Hematopoietic multipotent progenitor cell treated with erythropoietin and hydrocortisone succinate and interleukin-3 and kit ligand, for 4 days (in vitro differentiated cells): ENCODE measurements at places on chromosomes 12 and 14.
A peak's percentile ranks its signal among the peaks of the same experiment; 100 is the strongest.

DNA sequence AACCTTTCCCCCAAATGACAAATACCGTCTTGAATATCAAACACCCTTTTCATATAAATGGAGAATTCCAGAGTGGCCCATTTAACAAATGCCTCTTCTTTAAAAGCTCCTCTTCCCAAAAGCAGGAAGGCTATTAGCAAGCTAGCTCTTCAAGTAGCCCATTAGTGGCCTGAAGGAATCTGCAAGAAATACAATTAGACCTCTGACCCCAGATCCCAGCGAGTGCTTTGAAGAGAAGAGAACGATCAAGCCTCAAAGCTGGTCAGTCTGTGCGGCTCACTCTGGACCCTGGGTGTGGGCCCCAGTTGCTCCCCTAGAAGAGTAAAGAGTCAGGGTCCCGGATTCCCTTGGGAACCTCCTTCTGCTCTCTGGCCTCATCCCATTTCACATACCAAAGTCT lies 325.6 kb downstream of the NUAK1 start:
- no peak for DNase-seq

- DNase-seq = peak; percentile 93
Observed at GRCh38 chr12:104485651-104486362, 29.1 kb downstream of the CHST11 start.

GRCh38 chr12:79326663-79327062 lies 364.1 kb downstream of the PAWR start:
- DNase-seq = no peak

DNA sequence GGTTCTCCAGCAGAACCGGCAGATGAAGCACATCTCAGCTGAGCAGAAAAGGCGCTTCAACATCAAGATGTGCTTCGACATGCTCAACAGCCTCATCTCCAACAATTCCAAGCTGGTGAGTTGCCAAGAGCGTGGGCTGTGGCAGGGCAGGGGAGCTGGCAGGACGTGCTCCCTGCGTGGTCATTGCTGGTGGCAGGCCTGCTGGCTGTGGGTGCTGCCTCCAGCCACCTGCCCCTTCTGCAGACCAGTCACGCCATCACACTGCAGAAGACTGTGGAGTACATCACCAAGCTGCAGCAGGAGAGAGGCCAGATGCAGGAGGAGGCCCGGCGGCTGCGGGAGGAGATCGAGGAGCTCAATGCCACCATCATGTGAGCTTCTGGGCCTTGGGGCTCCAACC lies 35.8 kb downstream of the IL31 start:
- no peak for DNase-seq

GRCh38 chr14:68576496-68577244 lies 216.2 kb downstream of the ZFP36L1 start:
- no peak for DNase-seq

DNA sequence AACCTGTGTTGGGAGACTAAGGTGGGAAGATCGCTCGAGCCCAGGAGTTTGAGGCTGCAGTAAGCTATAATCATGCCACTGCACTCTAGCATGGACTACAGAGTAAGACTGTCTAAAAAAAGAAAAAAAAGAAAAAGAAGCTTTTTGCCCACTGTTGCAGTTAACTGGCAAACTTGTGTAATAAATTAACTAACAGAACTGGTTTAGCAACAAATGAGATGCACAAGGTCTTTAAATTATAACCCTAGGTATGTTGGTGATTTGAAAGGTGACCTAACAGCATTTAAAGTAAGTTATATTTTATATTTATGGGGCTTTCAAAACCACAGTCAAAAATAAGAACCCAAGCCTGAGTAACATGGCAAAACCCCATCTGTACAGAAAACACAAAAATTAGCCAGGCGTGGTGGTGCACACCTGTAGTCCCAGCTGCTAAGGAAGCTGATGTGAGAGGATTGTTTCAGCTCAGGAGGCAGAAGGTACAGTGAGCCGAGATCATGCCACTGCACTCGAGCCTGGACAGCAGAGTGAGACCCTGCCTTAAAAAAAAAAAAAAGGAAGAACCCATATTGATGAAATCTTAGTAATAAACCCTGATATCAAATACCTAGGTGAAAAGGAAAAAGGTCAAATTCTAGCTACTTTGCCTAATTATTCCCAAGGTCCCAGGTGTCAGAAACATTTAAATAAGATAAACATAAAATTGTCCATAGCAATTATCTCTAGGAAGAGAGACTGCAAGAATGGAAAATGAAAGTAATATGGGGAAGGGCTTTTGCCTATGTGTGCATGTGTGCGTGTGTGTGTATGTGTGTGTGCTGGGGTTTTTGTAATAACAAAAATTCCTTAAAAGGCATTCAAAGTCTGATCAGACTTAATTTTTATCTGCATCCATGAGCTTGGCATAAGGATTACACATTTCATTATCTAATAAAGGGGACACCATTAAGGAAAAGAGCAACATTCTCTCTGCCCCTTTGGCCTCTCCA lies 15.4 kb downstream of the SYNE2 start:
- no peak for DNase-seq

GRCh38 chr12:25549120-25549519 lies 4.0 kb downstream of the LMNTD1 start:
- no peak for DNase-seq

DNA sequence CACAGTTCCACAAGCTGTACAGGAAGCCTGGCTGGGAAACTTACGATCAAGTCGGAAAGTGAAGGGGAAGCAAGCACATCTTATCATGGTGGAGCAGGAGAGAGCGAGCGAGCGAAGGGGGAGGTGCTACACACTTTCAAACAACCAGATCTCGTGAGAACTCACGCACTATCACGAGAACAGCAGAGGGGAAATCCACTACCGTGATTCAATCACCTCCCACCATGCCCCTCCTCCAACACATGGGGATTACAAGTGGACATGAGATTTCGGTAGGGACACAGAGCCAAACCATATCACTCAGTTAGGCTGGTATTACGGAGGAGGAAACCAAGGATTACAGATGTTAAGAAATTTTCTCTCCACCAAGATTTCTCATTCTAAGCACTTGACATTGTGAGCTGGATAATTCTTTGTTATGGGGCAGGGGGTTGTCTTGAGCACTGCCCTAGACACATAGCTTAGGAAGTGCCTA lies 262.0 kb upstream of the G2E3 start:
- DNase-seq = peak; percentile 58

- DNase-seq = no peak
Observed at GRCh38 chr14:80718940-80719339, 222.6 kb downstream of the CEP128 start.

DNA sequence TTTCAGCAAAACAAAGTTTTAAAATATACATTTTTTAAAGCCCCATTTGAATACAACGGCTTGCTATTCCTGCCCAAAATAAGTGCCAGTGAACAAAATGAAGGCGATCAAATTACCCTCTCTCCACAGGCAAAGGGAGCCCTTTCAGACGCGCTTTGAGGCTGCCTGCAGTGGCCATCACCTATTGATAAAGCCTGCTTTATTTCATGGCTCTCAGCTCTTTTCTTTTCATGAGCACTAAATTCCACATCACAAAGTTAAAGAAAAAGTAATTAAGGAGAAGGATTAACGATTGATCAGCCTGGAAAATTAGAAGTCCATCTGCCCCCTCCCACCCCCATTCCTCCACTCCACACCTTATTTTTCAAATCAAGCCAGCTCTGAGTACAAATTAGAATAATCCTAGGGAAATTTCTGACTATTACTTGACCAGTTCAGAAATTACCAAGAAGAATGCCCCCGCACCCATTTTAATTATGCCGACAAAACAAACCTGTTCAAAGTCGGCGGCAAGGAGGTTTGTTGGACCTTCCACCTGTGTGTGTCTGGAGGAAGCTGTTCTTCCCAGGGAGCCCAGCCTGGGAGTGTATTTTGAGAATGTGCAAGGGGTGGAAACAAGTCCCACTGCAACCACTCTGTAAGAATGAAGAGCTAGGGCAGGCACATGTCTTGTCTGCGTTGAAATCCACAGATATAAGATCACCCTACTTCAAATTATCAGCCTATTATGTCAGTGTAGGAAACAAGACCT lies 64.2 kb upstream of the RIC8B start:
- DNase-seq = no peak

DNA sequence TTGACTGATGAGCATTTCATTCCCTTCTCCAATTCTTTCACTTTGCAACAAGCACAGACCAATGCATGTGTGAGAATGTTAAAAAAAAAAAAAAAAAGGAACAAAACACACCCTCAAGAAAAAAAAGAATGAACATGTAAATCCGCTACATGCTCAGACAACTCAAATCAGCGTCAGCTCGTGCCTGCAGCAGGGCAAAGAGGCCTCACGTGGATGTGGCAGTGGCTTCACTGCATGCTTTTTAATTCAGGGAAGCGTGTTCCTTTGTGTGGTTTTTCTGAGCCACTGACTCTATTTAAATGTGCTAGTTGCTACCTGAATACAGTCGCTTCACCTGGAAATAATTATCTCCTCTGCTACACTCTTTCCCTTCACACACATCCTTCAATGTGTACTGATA lies 55.1 kb downstream of the PPP1R36 start:
- no peak for DNase-seq

DNA sequence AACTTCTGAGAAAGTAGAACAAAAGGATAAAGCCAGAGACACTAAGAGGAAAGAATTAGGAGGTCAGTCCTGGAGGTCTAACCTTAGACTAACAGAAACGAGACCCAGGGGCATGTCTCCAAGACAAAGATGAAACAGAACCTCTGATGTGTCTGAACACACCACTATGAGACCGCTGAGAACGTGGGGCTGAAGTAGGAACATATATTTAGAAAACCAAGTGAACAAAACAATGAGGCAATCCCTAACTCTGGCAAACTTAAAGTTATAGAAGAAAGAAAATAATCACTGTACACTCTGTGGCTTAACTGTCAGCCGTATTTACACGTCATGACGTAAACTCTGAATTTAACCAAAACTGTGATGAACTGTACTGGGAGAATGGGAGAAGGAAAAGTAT lies 17.9 kb downstream of the KCTD10 start:
- DNase-seq = no peak

GRCh38 chr12:49624921-49625577 lies 1.7 kb downstream of the PRPF40B start:
- DNase-seq = no peak

GRCh38 chr12:52437508-52437907 lies 3.3 kb upstream of the KRT75 start:
- DNase-seq = no peak

DNA sequence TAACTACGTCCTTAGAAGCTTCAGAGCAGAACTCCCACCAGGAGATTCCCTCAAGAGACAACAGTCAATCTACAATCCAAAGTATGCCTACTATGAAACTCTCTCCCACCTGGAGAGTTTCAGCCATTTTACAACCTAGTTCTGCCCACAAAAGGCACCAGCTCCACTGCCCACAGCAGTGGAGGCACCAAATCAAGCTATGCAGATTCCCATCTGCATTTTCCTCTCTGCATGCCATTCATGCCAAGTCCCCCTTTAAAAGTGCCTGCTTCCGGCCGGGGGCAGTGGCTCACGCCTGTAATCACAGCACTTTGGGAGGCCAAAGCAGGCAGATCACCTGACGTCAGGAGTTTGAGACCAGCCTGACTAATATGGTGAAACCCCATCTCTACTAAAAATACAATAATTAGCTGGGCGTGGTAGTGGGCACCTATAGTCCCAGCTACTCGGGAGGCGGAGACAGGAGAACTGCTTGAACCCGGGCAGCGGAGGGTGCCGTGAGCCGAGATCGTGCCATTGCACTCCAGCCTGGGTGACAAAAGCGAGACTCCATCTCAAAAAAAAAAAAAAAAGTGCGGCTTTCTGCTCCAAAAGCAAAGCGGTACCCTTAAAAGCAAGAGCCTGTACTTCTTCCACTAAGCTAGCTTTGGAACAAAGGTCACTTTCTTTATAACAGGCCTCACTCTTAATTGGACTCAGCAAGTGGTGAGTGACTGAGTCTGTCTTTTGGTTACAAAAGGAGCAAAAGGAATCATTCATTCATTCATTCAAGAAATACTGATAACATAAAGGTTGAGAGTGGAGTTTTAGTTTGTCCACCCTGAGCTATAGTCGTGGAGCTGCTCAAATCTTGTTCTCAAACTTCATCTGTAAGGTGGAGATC lies 10.1 kb upstream of the DLGAP5 start:
- DNase-seq = no peak

GRCh38 chr12:121217063-121217462 lies 7.1 kb downstream of the P2RX4 start:
- DNase-seq = no peak

GRCh38 chr14:71103662-71104484 lies 196.6 kb downstream of the PCNX1 start:
- DNase-seq = peak; percentile 88

DNA sequence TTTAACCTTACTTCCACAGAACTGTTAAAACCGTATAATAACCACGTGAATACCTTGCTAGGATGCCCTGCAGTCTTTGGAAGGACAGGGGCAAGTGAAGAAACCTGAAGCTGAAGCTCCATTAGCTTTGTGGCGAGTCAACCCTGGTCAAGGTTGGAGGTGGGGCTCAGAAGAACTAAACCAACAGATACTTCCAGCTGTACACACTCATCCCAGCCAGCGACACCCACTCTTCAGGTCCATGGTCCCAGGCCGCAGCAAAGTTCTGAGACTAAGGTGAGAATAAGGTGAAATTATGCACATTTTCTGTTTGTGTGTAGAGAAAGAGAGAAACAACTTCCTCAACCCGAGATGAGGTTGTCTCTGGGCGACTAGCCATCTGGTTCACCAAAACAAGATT lies 77.6 kb downstream of the NTF3 start:
- no peak for DNase-seq

DNA sequence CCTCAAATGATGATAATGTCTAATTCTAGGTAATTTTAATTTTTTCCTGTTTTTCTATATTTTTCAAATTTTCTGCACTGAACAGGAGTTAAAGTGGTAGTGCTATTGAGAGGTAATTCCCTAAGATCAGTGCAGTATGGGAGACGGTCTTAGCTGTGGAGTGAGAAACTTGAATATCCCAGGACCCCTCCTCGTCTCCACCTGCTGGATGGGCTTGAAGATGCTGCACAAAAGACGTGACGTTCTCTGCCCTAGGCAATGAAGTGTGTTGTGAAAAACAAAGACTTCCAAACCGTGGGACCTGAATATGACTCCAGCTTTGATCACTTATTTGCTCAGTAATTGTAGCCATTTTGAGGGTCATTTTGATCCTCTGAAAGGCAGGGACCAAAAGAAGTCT lies 298.1 kb downstream of the VRK1 start:
- DNase-seq = no peak

GRCh38 chr12:102958073-102958829 lies 777 bp downstream of the ASCL1 start:
- DNase-seq = peak; percentile 59

- DNase-seq = no peak
Observed at GRCh38 chr14:72946491-72946890, 20.2 kb downstream of the DCAF4 start.

DNA sequence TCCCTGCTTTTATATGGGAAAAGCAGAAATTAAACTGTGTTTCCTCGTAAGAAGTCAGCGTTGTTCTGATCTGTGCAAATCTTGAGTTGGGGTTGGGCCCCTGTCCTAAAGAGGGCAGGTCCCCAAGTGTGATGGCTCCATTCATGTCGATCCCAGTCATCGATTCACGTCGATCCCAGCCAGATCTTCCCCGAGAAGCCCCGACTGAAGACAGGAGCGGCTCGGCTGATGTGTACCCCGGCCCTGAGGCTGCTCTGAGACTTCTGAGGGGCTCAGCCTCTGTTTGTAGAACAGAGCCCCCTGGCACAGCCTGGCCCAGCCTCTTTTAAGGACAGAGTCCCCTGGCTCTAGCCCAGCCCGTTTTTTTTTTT lies 9.3 kb downstream of the PGAM5 start:
- DNase-seq = no peak
